ENCODE measurements at places on chromosomes 1 and 21.

GRCh38 chr1:21018673-21019072, 158.0 kb downstream of the EIF4G3 start:
- DNase-seq, result no peak

GRCh38 chr1:218330043-218330623, 15.0 kb upstream of the TGFB2 start:
- peak; percentile 41 for DNase-seq

DNA sequence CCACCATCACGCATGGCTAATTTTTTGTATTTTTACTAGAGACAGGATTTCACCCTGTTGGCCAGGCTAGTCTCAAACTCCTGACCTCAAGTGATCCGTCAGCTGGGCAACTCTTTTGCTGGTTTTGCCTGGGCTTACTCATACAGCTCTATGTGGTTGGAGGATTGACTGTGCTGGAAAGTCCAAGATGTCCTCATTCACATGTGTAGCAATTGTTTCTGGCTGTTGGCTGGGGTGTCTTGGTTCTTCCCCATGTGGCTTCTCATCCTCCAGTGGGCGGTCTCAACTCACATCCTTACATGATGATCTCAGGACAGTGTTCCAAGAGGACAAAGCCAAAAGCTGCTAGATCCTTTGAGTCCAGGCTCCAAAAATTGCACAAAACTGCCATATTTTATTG, 53.3 kb downstream of the TEX35 start:
- no peak for DNase-seq

GRCh38 chr1:112882271-112882744, 73.7 kb downstream of the SLC16A1 start:
- no peak for DNase-seq

DNA sequence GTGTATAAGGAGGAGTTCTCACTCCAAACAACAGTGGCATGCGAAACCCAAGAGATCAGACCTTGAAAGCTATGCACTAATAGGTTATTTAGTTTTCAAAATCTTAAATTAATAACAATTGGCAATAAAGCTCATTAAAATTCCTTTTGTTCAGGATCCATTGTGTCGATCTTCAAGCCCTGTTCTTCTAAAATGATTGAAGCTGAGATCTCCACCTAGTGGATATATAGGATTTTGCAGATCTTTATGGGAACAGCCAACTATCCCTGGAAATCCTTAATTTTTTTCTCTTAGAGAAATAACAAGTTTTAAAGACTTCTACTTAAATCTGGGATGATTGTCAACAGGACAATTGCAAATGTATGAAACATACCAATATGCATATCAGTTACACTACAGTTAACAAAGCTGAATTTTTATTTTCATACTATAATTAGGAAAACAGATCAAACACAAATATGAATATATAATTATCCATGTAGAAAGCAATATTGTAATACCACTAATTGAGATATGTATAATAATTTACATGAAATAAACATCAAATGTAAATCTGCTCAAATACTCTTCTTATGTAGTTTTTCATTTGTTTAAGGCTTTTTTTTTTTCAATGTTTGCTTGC, 43.3 kb downstream of the LRRC53 start:
- DNase-seq, result no peak
